ENCODE measurements at places on chromosomes 11 and 22.
A peak's percentile ranks its signal among the peaks of the same experiment; 100 is the strongest.

GRCh38 chr22:49068861-49069500 is 758.7 kb downstream of the BRD1 start:
- DNase-seq = no peak

- DNase-seq = no peak
Measured at GRCh38 chr11:13941775-13942174, 20.7 kb upstream of the SPON1 start.

- DNase-seq = no peak
Measured at GRCh38 chr11:99271527-99271926, 250.8 kb downstream of the CNTN5 start.

GRCh38 chr11:8183111-8183510 is 14.3 kb upstream of the RIC3 start:
- no peak for DNase-seq

DNA sequence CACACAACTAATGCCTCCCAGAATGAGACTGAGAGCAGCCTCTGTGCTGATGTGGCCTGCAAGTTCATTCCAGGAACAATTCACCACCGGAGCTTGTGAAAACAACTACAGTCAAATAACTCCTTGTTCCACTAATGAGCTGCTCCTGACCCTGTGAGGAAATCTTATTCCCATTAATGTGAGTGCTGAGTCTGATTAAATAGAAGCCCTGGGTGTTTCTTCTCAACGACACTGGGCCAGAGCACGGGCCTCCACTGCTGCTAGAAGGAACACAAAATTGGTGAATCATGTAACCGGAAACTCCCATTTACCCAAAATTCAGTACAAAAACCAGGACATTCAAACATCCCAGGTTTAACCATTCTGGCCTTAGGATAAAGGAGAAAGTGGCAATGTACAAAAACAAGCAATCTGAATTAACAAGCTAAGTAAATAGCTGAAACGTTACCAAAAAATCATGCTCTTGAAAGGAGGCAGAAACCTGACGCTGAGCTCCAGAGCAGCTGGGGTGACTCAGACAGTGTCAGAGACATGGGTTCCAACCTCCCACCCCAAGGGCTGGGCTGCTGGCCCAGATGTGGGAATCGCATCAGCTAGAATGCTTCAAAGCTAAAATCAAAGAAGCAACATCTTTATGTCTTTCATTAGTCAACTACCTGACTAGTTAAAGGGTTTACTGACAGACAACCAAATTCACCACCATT is 26.7 kb downstream of the SERGEF start:
- DNase-seq = no peak

GRCh38 chr11:65309006-65309405 is 5.7 kb upstream of the CDC42EP2 start:
- no peak for DNase-seq

- DNase-seq = peak; percentile 48
Measured at GRCh38 chr11:36492724-36493304, 17.3 kb downstream of the TRAF6 start.

DNA sequence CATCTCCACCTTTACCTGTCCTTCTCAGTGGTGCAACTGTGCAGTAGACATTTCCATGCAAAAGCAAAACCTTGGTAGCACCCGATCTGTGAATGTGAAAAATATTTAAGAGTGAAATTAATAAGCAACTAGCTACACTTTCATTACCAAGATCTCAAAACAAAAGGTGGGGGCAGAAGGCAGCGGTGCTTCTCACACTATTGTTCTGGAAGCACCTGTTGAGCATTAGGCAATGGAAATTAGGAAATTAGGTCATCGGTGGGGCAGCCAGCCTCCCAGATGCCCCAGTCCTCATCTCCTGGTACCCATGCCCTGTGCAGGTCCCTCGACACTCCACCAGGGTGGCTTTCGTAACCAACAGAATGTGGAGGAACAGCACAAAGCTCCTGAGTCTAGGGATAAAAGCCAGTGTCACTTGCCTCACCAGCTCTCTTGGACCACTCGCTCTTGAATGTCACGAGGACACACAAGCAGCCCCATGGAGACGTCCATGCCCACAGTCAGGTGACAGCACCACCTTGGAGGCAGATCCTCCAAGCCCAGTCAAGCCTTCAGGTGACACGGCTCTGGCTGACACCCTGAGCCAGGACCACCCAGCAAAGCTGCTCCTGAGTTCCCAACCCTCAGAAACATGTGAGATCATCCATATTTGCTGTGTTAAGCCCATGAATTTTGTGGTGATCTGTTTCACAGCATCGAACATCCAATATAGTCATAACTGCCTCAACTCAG is 3.3 kb downstream of the LTO1 start:
- no peak for DNase-seq

DNA sequence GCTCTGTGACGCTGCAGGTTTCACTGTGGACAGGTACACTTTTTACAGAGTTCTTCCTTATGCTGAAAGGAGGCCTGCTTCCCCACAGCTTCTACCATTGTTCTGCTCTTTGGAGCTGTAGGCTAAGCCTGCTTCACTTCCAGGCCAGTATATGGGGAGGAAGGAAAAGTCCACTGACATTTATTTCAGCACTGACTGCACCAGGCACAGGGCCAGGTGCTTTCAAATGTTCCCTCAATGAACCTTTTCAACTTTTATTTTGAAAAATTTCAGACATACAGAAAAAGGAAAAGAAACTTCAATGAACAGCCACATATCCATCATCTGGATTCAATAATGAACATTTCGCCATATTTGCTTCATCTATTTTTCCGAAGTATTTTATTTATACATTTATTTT is 22.0 kb downstream of the POU2F3 start:
- DNase-seq = no peak

- no peak for DNase-seq
Measured at GRCh38 chr11:21602699-21603098, 590.2 kb upstream of the ANO5 start.

DNA sequence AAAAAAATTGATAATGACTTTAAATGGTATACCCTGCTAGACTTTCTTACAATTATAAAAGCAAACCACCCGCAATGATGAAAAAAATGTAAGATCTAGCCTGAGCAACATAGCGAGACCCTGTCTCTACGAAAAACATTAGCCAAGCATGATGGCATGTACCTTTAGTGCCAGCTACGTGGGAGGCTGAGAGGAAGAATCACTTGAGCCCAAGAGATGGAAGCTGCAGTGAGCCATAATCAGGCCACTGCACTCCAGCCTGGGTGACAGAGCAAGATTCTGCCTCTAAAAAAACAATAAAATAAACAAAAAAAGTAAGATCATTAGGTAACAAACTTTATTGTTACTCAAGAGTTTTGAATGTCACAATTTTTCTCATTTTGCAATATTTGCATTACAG is 39.2 kb downstream of the KMT5B start:
- DNase-seq = no peak

DNA sequence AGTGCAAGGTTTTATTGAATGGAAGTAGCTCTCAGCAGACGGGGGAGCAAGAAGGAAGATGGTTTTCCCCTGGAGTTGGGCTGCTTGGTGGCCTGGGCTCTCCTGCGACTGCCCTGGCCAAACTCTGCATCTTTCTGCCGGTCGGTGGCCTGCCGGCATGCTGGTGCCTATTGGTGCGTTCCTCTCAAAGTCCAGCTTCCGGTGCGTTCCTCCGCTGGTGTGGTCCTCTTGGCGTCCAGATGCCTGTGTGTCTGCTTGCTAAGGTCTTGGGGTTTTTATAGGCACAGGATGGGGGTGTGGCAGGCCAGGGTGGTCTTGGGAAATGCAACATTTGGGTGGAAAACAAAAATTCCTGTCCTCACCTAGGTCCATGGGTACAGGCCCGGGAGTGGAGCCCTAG is 567.4 kb upstream of the CNTN5 start:
- no peak for DNase-seq

- DNase-seq = no peak
Measured at GRCh38 chr11:126080161-126080941, 17.7 kb upstream of the CDON start.

- no peak for DNase-seq
Measured at GRCh38 chr11:100821198-100821597, 134.1 kb downstream of the ARHGAP42 start.

DNA sequence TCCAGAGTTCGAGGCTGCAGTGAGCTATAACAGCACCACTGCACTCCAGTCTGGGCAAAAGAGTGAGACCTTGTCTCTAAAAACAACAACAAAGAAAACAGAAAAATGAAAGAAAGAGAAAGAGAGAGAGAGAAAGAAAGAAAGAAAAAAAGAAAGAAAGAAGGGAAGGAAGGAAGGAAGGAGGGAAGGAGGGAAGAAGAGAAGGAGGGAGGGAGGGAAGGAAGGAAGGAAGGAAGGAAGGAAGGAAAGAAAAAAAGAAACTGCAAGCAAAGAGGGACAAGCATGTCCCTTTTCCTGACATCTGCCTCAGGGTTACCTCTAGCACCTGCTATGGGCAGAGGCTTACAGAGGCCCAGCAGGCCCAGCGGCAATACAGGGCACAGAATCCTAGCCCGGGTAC is 475.0 kb downstream of the MIAT start:
- DNase-seq = no peak

GRCh38 chr11:108871152-108871551 is 206.3 kb downstream of the DDX10 start:
- no peak for DNase-seq

- DNase-seq = no peak
Measured at GRCh38 chr11:80860632-80861031, 1419.8 kb upstream of the TENM4 start.

DNA sequence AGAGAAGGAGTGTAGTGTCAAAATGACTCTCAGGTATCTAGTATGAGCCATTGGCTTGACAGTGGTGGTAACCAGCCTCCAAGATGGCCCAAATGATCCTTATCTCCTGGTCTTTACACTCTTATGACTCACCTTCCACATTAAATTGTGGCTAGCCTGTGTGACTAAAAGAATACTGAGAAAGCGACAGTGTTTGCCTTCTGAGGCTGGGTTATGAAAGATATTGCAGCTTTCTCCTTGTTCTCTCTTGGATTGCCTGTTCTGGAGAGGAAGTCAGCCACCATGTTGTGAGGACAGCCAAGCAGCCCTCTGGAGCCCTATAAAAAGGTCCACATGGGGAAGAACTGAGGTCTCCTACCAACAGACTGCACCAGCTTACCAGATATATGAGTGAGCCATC is 15.8 kb downstream of the C11orf71 start:
- no peak for DNase-seq

- DNase-seq = peak; percentile 28
Measured at GRCh38 chr11:31340903-31341572, 28.5 kb downstream of the DCDC1 start.

- DNase-seq = peak; percentile 36
Measured at GRCh38 chr11:1640076-1640946, 10.7 kb downstream of the KRTAP5-5 start.

DNA sequence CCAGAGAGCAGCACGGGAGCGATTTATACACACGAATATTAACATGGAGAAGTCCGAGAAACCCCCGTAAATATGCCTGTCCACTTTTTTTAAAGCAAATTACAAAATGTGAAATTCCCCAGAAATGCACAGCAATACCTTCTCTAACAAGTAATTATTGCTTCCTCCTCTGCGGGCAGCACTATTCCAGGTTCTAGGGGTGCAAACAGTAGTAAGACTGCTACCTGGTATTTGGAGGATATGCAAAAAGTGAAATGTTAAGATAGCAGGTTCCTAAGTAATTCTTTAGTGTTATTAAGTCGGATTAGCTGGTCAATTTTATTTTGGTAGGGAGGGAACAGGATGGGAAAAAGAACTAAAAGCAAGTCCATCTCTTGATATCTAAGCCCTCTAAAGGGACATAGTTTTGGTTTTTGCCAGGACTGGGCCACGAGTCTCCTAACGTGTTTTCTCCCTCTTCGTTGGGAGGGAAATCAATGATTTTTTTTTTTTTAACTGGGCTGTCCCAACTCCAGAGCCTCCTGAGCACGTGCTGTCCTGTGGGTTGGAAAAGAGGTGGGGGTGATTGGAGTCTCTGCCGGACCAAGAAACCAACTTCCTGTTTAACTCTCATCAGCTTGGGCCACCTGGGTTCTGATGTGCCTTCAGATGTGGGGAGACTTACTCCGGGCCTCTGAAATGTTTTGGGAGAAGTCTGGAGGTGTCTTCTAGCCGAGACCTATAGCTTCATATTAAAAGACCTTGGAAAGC is 1.7 kb upstream of the XBP1 start:
- no peak for DNase-seq

DNA sequence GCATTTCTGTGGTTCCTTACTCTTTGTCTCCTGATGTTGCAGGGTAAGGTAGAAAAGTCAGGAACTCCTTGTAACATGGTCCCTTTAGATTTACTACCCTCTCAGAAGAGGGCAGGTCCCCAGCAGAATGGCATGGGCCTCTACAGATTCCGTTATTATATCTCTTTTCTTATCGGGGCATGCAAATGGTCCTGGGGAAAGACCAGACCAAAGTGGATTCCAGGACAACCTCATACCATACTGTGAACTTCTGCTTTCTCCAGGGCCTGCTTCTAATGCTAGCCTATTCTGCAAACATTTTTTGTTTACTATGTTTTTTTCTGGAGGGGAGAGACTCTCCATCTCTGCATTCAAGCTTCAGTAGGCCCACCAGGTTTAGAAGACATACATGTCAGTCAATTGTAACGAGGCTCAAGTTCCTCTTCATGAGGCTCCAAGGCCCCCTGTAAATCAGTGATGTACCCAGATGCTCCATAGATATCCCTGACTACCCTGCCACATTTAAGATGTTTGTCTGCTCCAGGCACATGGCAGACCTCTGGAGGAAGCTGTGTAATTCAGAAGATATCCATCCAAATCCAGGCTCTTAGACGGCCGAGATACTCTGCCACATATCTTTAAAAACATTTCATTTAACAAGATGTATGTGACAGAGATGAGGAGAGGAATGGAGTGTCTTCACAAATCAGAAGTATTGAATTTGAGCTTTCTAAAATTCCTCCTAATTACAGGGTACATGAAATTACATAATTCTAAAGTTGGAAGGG is 8.5 kb upstream of the ME3 start:
- DNase-seq = no peak

GRCh38 chr22:27203276-27203660 is 545.9 kb downstream of the MIAT start:
- DNase-seq = no peak

DNA sequence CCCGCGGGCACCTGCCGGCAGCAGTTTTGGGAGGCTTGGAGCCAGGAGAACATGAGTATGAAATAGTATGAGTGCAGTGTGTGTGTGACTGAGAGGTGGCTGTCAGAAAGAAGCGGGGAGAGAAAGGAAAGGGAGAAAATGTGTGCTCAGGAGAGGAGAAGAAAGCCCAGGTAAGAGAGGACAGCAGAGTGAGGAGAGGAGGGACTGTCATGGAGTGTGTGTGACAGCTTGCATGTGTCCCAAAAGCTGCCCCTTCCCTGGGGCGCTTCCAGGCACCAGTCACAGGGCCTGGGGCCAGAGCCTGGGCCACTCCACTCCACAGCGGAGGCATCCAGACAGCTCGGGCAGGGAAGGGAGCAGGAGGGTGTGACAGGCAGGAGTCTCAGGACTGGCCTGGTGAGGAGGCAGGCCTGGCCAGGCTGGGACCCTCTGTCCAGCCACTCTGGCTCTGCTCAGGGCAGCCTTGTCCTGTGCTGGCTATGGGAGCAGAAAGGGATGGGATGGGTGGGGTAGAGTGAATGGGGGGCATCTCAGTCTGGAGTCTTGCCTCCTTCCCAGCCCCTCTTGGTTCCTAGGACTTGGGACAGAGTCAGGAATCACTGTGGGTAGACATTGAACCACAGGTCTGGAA is 949 bp downstream of the MMP11 start:
- DNase-seq = no peak

Data from CD4-positive, alpha-beta memory T cell (primary cell).